GDM1 (cell line): ENCODE measurements at places on chromosomes 11 and 22.

- no peak for DNase-seq
Measured at GRCh38 chr11:97856666-97857065, 1164.1 kb upstream of the CNTN5 start.

DNA sequence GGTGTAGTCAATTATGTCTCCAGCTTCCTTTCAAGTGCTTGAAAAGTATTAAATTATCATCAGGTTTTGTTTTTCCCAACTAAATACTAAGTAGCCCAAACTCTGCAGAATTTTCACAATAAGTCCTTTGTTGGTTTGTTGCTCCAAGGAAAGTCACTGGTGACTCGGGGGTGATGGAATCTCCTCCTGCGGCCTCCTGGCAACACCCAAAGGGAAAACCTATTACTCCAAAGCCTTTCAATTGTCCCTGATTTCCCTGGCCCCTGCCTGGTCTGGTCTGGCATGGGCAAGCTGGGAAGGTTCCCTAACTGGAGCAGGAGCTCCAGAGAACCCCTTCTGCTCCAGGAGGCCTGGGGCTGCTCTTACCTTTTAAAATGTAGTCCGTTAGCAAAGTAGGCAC, 47.9 kb downstream of the FEZ1 start:
- DNase-seq = no peak

GRCh38 chr11:8728563-8728962, 46.0 kb downstream of the RPL27A start:
- no peak for DNase-seq

DNA sequence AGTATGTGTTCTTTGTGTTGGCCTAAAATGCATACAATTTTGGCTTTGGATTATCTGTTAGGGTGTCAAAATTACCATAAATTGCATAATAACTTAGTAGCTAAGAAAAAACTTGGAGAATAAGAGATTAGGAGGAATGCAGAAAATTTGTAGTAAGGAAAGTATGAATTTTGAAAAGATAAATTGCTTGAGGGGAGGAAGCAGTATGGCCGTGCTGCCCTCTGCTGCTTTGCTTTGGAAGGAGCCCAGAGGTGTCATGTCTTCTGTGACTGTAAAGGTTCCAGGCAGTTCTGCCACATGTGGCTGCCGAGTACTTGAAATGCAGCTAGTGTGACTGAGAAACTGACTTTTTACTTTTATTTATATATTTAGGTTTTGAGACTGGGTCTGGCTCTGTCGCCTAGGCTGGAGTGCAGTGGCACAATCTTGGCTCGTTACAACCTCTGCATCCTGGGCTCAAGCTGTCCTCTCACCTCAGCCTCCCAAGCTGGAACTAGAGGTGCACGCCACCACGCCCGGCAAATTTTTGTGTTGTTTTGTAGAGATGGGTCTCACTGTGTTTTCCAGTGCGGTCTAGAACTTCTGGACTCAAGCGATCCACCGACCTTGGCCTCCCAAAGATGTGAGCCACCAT, 1.8 kb downstream of the ADSL start:
- DNase-seq = peak; percentile 33

- DNase-seq = no peak
Measured at GRCh38 chr11:43923406-43924111, 18.9 kb upstream of the C11orf96 start.

DNA sequence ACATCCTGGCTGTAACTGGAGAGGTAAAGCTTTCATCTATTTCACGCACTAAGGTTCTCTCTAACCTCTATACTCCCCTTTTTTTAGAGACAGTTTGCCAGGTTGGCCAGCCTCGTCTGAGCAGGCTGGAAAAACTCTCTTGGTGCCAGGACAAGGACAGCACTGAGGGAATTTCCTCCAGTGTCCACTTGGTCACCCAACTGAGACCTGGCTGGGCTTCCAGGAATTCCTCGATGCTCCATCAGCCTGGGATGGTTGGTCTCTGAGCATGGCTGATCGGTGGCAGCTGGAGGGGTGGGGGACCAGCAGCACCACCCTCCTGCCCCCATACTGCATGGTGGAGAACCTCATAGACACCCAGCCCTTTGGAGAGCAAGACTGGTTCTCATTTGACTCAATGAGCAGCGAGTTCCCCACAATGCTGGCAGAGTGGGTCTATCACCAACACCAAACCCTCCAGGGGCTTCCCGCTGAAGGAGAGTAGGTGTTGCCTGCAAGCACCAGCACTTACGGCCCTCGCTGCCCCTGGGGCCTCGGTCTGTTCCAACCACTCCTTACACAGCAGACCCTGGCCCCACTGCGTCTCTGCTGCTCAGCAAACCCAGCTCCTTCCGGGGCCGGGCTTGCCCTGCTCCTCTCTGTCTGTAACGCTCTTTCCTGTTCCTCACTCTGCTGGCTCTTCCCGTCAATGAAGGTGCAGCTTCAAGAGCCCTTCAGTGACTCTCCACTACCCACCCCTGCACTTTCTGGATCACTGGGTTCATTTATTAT, 122.2 kb downstream of the ST3GAL4 start:
- DNase-seq = peak; percentile 66

- no peak for DNase-seq
Measured at GRCh38 chr22:17117400-17117799, 3.8 kb downstream of the TMEM121B start.

- DNase-seq = no peak
Measured at GRCh38 chr11:115411120-115411519, 93.1 kb downstream of the CADM1 start.

GRCh38 chr11:36425561-36426081, 84.5 kb downstream of the TRAF6 start:
- no peak for DNase-seq

DNA sequence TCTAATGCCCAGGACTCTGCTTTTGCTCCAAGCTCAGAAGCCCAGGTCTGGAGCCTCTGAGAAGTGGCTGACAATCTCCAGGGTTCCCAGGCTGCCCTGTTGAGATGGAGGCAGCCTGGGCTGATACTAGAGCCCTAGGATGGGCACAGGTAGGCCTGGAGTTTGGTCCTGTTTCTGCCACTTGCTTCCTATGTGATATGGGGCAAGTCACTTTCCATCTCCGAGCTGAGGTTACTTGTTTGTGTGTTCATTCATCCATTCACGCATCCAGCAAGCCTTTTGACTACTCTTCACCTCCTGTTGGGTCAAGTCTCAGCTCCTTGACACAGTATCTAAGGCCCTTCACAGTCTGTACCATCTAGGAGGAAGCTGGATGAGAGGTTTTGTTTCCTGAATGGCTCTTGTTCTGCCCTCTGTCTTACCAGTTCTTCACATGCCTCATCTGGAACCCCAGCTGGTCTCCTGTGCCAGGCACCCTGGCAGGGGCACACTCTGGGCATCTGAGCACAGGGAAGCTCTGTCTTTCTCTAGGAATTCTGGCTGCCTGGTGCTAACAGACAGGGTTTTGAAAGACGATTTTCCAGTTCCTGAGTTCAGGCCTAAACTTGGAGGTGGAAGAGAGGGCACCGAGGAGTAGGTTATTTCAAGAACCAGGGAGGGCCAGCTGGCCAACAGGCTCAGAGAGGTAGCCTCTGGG, 53.2 kb upstream of the AMPD3 start:
- no peak for DNase-seq
